ENCODE measurements at places on chromosomes 5 and 9.

- DNase-seq, result no peak
Measured at GRCh38 chr9:128288273-128289004, 12.4 kb downstream of the SWI5 start.

GRCh38 chr9:16335788-16336580, 534.5 kb downstream of the BNC2 start:
- DNase-seq, result no peak

DNA sequence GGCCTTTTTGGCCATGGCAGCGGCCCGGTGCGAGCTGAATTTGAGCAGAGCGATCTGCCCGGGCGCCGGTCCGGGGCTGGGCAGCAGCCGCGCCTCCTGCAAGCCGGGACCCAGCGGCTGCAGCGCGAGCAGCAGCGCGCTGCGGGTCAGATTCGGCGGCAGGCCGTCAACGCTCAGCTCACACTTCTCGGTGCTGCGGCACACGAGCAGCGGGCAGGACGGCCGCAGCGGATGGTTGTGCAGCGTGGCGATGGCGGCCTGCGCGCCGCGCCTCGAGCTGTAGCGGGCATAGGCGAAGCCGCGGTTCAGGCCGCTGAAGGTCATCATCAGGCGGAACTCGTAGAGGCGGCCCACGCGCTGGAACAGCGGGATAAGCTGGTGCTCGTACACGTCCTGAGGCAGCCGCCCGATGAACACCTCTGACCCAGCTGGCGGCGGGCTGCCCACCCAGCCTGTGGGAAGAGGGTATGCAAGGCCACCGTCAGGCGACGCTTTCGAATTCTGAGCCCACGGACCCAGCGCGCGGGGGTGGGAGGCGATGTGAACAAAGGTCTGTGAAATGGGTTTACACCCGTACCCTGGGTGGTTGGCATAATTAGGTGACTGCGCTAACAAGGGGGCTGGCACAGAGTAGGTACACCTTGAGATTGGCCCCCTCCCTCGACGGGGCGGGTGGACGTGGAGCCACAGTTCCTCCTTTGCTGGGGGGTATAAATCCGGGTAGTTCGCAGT, 755 bp downstream of the DND1 start:
- DNase-seq, result peak; percentile 15

DNA sequence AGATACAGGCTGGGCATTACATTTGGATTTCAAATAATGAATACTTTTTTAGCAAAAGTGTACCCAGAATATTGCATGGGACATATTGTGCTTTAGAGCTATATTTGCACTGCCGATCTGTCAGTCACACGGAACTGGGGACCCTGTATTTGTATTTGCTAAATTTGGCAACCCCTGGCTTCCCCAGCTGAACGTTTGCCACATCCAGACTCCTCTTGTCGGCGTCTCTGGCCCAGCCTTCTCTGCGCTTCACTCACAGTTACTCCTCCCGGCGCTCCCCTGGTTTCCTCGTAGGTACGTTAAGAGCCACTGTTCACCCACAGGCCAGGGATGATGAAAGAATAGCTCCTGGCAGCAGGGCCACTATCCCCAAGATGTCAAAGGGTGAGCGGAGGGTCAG, 58.7 kb downstream of the NSUN2 start:
- DNase-seq, result no peak

- DNase-seq, result no peak
Measured at GRCh38 chr9:79658926-79659325, 87.2 kb downstream of the TLE4 start.

Data from stimulated activated CD4-positive, alpha-beta T cell treated with anti-CD3 and anti-CD28 coated beads, Interleukin-4, amount 100 ng/mL, for 1 hour (primary cell).